ENCODE measurements at places on chromosomes 7 and 10.
A peak's percentile ranks its signal among the peaks of the same experiment; 100 is the strongest.

GRCh38 chr7:122528879-122529481 lies 169.9 kb downstream of the RNF133 start:
- DNase-seq = peak; percentile 43

DNA sequence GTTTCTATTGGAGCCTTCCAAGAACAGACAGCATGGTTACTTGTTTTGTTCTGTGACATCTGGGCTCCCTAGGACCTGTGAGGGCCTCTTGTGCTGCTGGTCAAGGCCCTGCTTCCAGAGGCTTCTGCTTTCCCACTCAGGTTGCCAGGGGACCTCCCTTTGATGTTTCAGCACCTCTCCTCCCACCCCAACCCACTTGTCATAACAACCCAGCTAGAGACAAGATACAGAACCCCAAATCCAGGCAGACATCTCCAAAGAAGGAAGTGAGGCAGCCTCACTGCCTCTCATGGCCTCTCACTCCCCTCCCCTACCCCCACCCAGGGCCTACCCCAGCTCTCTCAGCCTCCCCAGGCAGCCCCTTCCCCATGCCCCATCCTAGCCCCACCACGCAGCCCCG lies 11.3 kb downstream of the NFKB2 start:
- no peak for DNase-seq

DNA sequence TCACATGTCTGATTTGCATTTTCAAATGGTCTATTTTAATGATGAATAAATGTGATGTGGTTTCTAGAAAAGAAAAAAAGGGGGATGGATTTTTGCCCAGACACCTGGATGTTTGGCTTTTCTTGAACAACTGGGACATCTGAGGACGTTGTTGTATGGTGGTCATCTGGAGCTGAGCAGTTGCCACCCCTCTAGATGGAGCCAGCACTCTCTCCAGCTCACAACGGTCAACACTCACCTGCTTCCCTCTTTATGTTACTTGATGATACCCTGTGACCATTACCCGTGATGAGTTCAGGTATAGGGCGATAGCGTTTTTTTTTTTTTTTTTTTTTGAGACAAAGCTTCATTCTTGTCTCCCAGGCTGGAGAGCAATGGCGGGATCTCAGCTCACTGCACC lies 30.1 kb upstream of the PAXIP1 start:
- DNase-seq = no peak

DNA sequence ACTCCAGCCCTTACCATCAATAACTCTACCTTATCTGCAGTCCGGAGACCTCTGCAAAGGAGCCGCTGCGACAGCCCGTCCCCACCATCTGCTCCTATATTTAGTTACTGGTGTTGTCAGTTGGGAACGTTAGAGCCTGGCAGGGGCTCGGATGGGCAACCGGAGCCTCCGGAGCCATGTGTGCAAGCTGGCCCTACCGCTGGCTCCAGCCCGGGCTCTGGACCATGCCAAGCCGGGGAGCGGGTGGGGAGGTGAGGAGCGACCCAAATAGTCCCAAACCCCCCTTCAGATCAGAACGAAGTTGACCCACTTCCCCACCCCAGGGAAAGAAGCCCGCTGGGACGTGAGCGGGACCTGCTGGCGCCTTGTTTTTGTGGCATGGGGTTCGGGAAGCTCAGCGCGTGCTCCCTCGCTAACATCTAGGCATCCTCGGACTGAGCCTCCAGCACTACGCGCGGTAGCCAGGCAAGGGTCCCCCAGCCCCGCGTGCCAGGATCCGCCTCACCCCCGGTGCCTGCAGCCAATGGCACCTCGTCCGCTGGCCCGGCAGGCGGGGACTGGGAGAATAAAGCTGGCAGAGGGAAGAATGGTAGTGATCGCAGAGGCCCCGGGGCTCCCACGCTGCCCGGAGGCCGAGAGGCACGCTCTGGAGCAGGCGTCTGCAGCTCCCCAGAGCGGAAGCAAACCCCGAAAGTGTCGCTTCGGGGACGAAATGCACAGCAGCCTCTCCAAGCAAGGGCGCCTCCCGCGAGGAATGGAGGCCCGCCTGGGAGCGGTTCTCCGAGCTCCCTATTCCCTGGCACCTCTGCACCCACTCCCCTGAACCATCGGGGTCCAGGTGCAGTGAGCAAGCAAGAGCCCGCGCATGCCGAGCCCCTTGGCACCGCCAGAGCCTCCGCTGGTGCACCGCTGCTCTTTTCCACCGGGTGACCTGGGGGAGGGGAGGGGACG lies 679 bp downstream of the LRRC20 start:
- no peak for DNase-seq

- DNase-seq = no peak
These were observed 40.3 kb upstream of the MET start for GRCh38 chr7:116631676-116632075.

GRCh38 chr10:101601541-101601940 lies 13.4 kb downstream of the DPCD start:
- DNase-seq = no peak

DNA sequence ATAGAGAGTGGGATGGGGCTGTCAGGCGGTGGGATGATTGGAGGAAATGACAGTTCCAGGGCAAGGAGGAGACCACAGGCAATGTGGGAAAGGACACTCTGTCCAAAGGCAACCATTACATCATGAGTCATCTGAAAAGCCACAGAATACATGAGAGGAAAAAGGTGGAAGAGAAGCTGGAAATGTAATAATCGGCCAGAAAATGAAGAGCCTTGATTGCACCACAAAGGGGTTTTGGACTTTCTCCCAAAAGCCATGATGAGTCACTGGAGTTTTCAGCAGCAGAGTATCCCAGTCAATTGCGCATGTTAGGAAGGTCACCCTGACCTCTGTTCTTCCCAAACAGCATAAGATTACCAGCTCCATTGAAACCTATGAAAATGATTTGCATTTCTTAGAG lies 222.0 kb downstream of the LHFPL3 start:
- peak; percentile 2 for DNase-seq

GRCh38 chr7:142539901-142540300 lies 209.4 kb upstream of the PRSS1 start:
- peak; percentile 71 for DNase-seq

DNA sequence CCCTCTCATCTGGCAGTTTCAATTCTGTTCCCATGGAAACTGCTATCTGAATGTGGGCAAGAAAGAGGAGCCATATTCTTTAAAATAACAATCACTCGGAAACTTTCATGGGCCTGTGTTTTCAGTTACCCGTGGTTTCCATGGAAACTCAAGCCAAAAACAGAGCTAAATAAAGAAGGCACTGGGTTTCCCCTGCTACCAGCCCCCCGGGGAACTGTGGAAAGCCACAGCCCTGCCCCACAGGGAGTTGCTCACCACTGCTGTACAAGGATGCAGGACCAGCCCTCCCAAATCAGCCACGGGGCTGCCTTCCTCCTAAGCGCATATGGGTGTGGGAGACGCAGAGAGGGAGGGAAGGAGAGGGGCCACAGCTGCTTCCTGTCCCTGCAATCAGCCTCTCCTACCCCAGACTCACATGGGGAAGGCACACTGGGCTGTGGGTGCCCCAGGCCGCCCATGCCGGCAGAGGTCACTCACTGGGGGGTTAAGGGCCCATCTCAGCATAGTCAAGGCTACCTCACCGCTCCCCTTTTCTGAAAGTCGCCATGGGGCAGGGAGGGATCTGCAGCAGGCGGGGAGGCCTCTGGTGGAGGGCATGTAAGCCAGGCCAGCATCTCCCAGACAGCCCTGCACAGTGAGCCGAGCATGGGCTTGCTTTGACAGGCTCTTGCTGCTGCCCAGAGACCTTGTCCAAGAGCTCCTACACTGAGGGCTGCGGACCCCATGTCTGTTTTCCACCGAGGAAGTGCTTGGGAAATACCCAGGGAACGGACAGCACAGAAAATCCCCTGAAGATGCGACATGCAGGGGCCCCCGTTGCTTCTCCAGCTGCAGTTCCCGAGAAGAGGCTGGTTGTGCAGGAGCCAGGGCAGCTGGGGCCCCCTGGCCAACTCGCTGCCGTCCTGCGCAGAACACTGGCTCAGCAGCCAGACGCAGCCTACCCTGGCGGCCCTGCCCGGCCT lies 157.3 kb upstream of the PPP2R2D start:
- no peak for DNase-seq

DNA sequence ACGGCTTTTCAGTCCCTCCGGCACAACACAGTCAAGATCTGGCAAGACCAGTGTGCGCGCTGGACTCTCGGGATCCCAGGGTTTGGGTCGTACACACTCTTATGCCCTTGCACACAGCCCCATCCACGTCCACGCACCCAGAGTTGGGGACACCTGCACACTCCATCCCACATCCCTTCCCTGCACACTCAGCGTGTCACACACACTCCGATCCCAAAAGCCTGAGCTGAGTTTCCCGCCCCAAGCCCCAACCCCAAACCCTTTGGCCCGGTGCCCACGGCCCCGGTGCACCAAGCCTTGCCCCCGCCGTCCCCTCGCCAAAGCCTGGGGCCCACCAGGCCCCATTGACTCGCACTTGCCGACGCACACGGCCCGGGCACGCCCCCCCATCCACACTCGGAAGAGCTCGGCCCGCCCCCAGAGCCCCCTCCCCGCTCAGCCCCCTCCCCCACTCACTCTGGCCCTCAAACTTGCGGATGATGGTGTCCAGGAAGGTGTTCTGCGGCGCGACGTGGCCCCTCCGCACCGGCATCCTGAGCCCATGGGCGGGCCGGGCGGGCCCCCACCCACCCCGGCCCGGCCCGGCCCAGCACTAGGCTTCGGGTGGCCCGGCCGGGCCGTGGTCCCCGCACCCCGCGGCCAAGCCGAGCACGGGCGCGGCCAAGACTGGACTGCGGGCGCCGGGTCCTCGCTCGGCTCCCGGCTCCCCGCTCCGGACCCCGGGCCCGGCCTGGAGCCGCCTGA lies 567 bp downstream of the KCNH2 start:
- no peak for DNase-seq

DNA sequence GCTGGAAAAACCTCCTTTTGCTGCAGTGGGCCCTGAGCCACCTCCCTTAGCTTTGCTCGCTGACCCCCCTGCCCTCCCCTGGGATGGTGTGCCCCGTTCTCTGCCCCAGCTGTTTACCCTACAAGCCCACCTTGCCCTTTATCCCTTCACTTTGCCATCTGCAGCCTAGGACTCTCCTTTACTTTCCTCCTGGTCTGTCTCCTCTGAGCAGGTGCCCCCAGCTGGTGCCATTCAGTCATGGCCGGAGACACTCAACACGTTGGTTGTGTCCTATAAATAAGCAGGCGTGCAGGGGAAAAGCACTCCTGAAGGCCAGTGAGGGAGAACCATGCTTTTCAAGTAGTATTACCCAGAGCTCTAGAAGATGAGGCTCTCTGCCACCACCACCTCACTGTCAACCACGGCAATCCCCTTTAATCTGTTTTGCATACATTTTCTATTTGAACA lies 6.1 kb downstream of the RASSF4 start:
- no peak for DNase-seq

GRCh38 chr7:7956531-7957128 lies 12.0 kb upstream of the GLCCI1 start:
- DNase-seq = peak; percentile 73

DNA sequence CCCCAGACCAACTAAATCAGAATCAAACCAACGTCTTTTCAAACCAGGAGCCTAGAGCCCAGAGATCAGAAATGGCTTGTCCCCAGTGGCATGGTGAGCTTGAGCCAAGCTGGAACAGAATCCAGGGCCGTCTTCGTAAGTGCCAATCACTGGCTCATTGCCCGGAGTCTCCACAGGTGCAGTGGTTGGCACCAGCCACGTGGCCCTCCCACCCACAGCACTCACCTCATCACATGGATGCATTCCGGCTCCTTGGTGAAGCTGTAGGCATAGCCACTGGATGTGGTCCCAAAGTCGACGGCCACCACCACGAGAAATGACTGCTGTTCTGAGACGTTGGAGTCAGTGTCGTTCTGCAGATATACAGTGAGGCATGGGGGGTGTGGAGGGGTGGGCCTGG lies 37.4 kb downstream of the HSPA12A start:
- DNase-seq = no peak

DNA sequence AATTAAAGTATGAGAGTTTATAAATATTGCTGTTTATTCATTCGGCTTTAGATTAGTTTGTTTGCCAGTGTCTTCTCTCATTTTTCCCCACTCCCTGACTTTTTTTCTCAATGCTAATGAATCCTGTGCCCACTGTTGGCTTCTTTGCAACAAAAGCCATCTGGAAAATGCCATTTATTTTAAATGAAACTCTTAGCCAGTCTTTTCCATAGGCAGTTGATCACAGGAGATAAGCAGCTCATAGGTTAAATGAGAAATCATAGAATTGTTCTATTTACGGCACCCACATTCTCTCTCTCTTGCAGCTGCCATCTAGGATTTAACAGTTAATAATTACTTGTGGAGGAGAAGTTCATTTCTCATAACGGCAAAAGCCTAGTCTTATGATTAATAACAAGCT lies 249.3 kb upstream of the POM121L12 start:
- no peak for DNase-seq

- DNase-seq = no peak
These were observed 49.6 kb downstream of the ABCB5 start for GRCh38 chr7:20665096-20665495.

DNA sequence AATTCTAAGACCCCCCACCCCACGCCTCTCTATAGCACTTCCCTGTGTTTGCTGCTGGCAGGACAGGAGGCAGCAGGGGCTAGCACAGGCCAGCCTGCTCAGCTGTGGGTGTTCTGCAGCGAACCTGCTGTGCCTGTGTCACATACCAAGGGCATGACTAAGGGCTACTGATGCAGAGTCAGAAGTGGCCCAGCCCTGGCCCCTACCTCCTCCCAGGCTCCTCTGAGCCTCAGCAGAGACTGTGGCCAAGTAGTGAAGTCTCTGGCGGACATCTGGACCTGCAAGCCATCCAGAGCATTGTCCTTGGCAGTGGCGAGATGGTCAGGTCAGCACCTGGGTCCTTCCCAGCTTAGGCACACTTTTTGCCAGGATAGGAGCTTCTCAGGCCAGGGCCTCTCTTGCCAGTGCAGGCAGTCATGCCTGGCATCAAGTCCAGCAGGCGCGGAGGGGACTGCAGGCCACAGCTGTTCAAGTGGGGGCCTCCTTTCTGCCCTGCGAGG lies 116.3 kb upstream of the RET start:
- DNase-seq = peak; percentile 45

- peak; percentile 44 for DNase-seq
These were observed at the start of gene KMT2C for GRCh38 chr7:152435384-152436110. Gene KMT2C, minus strand, starts transcription at chr7:152436003. Its CDS starts 217 bp downstream, at chr7:152435786.

DNA sequence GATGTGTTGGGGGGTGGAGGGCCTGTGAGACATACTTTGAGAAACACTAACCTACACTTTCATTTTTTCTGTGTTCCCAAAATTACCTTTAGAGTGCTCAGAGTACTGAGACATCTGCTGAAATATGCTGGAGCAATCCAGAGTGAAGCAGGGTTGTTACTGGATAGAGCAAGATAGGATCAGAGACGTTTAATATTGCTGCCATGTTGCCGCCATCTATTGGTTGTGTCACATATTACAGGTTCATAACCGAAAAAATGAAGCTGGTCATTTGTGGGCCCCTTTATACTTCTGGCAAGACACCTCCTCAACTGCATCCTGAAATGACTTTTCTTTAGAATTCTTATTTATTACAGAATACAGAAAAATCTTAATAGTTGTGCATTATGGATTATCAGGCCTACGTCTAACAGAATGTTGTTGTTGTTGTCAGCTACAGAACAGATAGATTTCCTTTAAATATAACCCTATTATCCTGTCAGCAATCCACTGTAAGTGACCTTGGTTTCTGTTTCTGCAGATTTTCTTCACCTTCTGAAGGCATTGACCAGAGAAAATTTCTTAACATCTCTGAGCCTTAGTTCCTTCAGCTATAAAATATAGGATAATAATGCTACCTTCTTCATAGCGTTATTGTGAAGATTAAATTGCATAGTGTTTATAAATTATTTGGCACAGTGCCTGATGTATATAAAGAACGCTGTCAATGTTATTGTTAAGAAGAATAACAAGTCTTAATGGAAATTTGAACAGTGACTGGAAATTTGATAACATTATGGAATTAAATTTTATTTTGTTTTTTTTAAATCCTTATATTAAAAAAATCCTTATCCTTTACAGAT lies 16.2 kb upstream of the DLD start:
- DNase-seq = peak; percentile 68

GRCh38 chr10:85661123-85661522 lies 705.5 kb downstream of the GRID1 start:
- no peak for DNase-seq

All from AG10803 (cell line).